ENCODE measurements at places on chromosomes 11 and 22.

- no peak for DNase-seq
Observed at GRCh38 chr22:22940961-22941605, 53.5 kb downstream of the IGLL5 start.

GRCh38 chr11:114909866-114910265, 231.5 kb downstream of the NXPE2 start:
- DNase-seq = no peak

GRCh38 chr11:93504110-93505095, 38.8 kb downstream of the SMCO4 start:
- no peak for DNase-seq

DNA sequence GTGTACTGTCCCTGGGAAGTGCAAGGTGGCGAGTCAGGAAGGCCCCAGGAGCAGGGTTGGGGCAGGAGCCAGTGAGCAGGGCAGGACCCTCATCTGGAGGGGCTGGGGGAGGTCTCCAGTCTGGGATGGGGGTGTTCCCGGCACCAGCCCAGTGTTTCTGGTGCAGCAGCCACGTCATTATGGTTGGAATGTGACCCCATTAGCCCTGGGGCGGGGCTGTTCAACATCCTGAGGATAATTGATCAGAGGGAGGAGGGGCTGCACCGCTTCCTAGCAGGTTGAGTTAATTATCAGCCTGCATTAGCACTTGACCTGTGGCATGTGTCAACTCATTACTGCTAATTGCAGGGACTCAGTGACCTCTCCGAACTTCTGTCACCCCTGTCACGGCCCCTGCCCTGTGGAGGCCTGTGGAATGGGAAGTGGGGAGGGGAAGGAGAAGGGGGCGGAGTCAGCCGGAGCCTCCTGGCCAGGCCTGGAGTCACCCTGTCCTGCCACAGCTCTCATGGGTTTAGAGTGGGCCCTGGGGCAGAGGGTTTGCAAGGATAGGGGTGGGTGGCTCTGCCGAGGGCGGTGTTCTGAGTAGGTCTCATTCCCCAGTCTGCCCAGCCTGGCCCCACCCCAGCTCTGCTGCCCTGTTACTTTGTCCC, 52.8 kb upstream of the CCDC188 start:
- no peak for DNase-seq

DNA sequence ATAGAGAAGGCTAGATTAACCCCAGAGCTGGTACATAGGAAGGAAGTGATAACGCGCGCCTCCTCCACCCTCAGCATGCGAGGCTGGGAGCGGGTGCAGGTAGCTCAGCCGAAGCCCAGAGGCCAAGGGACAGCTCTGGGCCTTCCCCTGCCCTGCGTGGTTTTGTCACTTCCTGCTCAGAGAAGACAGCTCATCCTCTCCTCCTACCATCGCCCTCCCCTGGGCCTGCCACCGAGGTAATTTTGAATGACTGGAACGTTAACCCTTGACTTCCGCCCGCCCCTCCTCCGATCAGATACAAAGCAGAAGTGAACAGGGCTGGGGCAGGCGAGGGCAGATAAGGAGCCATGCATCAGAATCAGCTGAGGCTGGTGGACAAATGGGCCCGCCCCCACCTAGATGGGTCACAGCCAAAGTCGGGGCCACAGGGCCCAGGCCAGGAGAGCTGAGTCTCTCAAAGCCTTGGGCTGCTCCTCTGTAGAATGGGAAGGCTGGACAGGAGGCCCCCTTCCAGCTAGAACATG, 1.6 kb downstream of the RAC2 start:
- peak; percentile 99 for DNase-seq

GRCh38 chr11:59173080-59173963, 1.4 kb downstream of the DTX4 start:
- no peak for DNase-seq

DNA sequence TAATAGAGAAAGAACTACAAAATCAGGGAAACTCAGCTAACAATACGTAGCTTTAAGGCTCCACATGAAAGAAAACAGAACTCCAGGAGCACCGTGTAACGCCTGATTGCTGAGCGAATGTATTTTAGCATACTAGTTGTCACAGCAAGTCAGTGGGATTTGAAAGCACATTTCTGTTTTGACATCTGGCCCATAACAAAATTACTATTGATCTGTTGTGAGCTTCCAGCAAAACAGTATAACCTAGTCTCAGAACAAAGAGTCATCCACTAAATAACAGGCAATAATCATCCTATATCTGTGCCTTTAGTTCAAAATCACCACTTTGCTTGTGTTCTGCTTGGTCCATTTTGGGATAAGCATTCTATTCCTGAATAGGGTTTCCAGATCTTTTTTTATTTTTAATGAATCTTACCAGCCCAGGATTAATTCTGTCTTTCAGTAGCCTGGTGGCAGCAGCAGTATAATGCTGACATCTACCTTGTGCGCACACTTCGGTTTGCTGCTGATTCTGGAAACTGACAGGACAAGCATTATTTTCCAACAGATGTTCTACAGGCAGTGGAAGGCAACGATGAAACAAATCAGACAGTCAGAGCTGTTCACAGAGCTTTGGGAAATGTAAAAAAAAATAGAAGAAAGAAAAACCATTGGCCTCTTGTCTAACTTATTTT, 66.2 kb downstream of the CADM1 start:
- no peak for DNase-seq

- DNase-seq = no peak
Observed at GRCh38 chr11:69656536-69657455, 15.8 kb downstream of the CCND1 start.

DNA sequence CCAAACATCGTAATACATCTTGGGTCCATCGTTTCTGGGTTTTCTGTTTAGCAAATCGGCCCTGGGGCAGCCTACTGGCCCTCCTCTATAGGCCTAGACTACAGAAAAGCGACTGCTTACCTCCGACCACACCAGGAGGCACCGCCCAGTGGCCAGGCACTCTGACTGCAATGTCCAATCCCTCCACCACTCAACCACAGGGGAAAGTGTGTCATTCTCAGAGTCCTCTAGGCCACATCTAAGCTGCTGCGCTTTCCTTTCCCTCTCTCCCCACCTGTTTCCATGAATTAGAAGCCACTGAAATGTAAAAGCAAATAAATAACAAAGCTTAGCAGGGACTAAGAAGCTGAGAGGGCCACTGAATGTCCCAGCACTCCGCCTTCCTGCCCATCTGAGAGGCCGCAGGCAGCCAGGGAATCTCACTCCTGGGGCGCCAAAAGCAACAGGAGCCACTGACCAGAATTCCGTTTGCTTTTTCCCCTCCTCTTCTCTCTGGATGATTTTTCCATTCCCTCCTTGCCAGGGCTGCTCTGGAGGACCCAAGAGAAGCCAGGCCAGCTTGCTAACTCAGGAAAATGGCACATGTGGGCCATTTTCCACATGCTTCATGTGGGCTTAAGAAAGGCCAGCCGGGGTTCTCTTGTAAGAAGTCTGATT, 50.1 kb upstream of the FLI1 start:
- DNase-seq = no peak

DNA sequence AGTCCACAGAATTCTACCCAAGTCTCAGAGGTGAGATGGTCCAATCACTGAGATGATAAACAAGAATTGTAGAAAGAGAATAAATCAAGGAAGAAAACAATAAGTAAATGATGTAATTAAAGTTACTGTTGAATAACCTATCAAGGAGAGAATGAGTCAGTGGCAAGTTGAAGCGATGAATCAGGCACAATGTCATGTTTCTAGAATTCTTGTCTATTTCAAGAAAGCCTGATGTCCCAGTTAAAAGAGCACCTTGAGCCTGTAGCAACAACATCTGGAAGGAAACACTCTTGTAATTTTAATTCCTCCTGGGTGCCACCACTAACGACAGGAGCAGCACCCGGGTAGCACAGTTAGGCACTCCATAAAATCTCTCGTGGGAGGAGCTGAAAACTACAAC, 67.9 kb upstream of the SLC35C1 start:
- DNase-seq = no peak

GRCh38 chr22:19801340-19802000, 40.9 kb downstream of the TBX1 start:
- no peak for DNase-seq

GRCh38 chr22:49322861-49323622, 504.6 kb downstream of the BRD1 start:
- no peak for DNase-seq

- DNase-seq = no peak
Observed at GRCh38 chr11:40338062-40338461, 1121.4 kb downstream of the LRRC4C start.

GRCh38 chr22:20131597-20131858, at the start of gene ZDHHC8:
Gene ZDHHC8 (plus strand): TSS chr22:20131804. CDS start chr22:20131948, 144 bp downstream.
- DNase-seq = no peak

GRCh38 chr22:19520007-19520406, 4.2 kb downstream of the CLDN5 start:
- DNase-seq = no peak

GRCh38 chr11:13534358-13534757, 38.6 kb upstream of the PTH start:
- no peak for DNase-seq

DNA sequence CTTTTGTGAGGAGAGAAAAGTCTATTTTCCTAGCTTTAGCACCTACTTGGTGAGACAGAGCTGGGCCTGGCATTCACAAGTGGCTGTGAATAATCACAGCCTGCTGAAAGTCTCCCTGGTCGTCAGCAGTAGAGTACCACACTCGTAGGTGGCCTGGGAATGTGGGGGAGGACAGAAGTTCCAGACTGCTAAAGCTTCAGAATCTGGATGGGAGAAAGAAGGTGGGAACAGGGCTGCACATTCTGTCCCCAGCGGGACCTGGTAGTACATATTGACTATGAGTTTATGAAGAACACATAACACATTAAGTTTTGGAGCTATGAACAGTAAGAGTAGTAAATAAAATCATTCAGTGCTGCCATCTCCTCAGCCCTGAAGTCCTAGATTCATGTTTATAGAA, 19.0 kb upstream of the LIMK2 start:
- no peak for DNase-seq

DNA sequence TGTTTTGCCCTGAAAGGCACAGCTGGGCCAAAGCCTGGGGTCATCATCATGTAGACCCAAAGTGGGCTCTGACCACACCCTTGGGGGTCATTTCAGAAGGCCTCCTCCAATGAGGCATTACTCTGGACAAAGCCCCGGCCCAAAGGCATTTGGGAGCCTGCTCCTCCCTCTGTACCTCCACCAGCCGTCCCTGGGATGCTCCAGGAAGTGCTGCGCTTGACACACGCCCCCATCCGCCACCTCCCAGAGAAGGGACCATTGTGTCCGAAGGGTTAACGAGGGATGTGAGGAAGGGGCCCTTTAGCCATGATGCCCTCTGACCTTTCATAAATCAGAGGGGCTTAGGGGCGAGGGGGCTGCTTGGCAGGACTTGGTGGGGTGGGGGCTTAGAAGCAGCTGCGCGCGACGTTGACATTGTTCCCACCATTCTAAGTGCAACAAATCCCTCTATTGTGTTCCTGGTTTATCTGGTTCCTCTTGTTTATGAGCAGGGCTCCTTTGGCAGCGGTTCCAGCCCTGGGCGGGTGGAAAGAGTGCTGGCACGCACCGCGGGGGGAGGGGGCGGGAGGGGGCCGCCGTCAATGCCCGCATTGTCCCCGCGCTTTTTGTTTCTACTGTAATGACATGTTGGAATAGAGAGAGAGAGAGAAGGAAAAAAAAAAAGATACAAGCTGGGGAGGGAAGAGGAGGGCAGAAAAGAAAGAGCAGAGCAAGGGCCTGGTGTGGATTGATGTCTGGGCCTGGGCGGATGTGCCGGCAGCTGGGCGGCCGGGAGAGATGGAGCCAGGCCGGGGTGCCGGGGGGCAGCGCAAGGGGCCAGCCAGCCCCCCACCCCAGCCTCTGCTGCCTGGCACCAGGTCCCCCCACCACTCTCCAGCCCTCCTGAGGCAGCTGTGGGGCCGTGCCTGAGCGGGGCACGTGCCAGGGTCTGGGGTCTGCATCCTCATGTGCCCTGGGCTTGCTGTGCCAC, 32.1 kb upstream of the SOX10 start:
- no peak for DNase-seq

DNA sequence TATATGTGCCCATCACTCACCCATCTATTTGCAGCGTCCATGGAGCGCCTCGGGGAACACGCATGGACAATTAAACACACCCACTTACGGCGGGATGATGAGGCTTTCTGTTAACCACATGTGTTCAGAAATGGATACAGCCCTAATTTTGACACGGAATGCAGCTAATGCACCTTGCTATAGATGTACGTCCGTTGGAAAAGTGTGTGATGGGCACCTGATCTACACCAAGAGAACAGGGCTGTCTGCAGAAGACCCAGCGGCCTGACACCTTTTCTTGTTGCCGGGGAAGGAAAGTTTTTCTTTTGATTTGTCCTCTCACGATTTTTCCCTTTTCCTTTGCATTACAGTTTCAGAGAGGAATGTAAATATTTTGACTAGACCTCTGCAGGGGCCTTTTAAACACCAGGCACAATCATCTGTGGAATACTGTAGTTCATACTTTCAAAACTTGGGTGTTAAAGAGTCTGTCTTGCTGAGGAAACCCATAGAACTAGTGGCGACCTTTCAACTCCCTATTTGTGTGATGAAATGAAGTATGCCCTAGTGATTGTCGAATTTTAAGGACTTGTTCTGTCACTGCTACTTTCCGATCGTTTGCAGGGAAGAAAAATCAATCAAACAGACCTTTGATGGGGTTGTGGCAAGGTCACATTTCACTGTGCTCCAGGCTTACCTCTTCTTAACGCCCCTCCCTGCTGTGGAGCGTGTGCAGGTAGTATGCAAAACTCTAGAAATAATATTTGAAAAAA, 16.5 kb upstream of the PAX6 start:
- DNase-seq = no peak

GRCh38 chr11:61962213-61963015, 5.0 kb downstream of the FTH1 start:
- no peak for DNase-seq

DNA sequence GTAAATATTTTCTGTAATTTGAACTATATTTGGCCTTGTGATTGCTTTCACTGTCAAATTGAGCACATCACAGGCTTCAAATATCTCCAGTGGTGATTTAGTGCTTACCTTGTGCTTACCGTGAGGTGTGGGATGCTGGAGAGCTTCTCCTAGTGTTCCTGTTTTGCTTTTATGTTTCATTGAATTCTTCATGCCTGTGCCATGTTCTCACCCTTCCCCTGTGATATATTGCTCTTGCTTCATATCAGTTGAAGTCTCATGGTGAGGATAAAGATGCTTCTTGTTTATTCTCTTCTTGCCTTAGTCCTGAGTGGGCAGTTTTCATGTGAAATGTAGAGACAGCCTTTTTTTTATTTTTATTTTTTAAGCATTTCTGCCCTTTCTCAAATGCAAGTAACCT, 198.0 kb upstream of the PDGFD start:
- DNase-seq = no peak

- DNase-seq = no peak
Observed at GRCh38 chr11:124934862-124935547, 842 bp downstream of the HEPACAM start.

- DNase-seq = no peak
Observed at GRCh38 chr11:107733518-107733917, 21.7 kb upstream of the SLN start.
